ENCODE measurements at places on chromosomes 6 and 20.

DNA sequence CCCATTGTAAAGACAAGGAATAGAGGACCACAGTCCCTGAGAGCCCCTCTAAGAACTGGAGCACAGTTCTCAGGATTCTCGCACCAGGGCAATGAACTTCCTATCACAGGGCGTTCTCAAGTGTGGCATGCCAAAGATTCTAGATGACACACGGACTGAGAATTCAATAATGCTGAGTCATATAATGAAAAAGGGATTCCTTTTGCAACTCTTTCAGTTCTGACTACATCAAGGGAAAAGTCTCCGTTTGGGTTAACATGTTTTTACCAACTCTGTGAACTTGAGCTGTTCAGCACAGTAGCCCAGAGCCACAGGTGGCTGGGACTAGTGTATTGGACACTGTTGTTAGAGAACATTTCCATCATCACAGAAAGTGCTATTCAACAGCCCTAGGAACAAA lies 3.4 kb downstream of the MED20 start:
- no peak for DNase-seq

GRCh38 chr6:46538800-46539480 lies 47.7 kb upstream of the RCAN2 start:
- DNase-seq: no peak

- no peak for DNase-seq
Observed at GRCh38 chr6:113871975-113872374, 14.8 kb downstream of the MARCKS start.

DNA sequence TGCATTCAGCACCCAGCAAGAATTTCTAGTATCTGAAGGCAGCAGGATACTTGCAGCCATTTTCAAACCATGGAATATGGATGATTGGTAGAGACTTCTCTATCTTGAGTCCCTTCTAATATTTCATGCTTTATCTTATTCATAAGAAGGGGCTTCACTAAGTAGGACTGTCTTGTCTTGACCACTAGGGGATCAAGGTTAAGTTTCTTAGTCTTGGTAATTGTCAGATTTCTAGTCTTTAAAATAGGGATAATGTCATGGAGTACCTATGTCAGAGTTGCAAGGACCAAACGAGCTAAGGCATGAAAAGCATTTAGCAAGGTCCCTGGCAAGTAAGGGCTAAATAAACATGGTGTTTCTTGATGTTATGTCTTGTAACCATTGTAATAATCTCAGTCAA lies 68.5 kb upstream of the ESR1 start:
- DNase-seq: no peak

- no peak for DNase-seq
Observed at GRCh38 chr6:131322125-131322524, 186.9 kb downstream of the AKAP7 start.

- DNase-seq: no peak
Observed at GRCh38 chr6:40359808-40360207, 227.4 kb downstream of the LRFN2 start.

GRCh38 chr6:82712826-82713225 lies 349.2 kb downstream of the TPBG start:
- no peak for DNase-seq

DNA sequence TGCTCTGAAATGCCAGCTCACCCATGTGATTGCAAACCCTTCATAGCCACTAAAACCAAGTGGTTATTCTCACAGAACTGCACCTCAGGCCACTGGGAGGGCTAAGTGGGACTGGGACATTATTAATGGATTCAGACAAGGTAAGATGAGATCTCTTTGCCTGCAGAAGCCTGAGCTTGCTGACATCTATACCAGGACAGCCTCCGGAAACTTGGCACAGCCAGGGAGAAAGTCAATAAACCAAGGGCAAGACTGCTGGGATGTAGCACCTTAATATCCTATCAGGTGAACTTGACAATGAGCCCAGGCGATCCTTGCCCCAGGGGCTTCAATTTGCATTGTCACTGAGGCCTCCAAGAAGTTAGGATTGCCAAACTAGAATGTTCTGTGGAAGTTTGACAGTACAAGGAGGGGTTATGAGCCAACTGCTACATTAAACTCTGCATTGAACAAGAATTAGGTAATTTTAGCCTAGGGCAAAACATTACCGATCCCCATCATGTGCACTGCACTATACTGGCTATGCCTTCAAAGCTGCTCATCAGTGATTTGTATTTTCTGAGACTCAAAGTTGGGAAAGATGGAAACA lies 60.1 kb upstream of the RALGAPA2 start:
- no peak for DNase-seq

GRCh38 chr20:62748311-62748710 lies 39.7 kb downstream of the NTSR1 start:
- DNase-seq: no peak

DNA sequence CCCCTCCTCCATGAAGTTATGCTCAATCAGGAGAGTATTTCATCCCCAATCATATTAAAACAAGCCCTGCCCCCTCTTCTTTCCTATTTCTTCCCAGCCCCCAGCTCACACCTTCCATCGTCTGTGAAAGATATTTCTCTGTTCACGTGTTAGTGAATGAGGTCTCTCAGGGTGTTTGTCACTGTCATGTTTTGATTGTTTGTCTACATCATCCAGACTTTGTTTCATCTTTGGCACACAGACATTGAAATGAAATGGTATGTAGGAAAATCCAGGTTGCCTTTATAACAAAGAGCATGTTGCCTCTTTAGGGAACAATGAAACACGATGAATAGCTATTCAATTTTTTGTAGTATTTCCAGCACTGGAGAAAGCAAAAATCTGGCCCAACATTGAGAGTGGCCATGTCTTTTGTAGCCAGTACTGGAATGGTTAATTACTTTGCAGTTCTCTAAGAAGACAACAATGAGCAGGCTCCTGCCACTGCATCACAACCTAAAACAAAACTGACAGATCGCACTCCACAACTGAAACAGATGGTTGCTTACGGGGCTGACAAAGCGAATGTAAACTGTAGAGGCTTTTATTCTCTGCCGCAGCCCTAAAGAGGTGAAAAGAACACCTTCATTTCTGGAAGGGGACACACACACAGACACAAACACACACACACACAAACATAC lies 543.6 kb upstream of the CITED2 start:
- DNase-seq: no peak

- no peak for DNase-seq
Observed at GRCh38 chr6:33850869-33851541, 47.2 kb upstream of the MLN start.

- no peak for DNase-seq
Observed at GRCh38 chr6:2751871-2752270, 1.1 kb upstream of the MYLK4 start.

DNA sequence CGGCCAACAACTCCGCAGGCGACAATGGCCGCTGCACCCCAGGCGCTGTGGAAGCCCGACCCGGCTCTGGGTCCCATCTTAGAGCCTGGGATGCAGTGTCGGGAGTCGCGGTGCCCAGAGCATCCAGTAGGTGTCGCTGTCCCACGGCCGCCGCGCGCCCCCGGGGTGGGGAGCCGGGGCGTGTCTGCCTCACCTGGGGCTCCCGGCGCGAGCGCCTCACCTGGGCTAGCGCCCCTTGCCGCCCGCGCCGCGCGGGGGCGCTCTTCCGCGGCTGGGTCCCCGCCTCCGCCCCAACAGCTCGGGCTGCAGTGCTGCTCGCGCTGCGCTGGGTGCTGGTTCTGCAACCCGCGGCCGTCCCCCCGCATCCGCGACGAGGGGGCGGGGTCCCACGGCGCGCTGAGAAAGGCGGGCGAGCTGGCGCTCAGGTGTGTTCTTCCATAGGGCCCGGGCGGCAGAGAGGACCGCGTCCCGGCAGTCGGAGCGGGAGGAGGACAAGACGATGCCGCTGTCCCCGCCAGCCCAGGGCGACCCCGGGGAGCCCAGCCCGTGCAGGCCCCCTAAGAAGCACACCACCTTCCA lies at the start of gene CRYBG1:
CRYBG1 (plus strand) TSS at position 308 of the 579 bp plus-strand sequence; CDS start at position 500, 192 bp downstream.
- no peak for DNase-seq

DNA sequence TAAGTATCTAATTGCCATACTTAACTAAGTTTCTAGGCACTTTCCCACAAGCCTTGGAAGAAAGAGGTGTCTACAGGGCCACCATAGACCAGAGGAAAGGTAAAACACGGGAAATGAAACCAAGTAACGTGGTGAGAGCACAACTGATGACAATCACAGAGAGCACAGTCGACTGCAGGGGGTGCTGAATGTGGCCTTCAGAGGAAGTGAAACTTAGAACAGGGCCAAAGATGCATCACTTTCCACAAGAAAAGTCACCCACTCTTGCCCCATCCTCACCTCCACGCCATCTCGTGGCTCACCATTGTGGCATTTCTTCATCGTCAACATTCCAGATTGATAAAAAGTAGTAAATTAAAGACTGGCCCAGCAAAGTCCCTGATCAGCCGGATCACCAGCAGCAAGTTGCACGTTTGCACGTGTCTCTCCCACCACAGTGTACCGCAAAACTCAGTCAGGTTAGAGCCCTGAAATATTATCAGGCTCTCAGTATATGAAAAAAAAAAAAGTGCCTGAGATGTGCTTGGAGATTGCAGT lies 31.4 kb downstream of the HIVEP2 start:
- DNase-seq: peak; percentile 61

DNA sequence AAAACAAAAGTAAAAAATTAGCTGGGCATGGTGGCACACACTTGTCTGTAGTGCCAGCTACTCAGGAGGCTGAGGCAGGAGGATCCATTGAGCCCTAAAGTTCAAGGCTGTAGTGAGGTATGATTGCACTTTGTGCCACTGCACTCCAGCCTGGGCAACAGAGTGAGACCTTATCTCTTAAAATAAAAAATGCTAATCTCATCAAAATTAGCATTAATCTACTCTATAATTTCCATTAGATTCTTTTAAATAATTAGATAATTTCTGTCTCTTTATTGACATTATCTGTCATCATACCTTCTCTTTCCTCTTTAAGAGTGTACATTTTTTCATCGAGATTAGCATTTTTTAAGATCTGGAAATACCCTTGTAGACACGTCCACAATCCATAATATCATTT lies 48.0 kb downstream of the PHACTR3 start:
- no peak for DNase-seq

DNA sequence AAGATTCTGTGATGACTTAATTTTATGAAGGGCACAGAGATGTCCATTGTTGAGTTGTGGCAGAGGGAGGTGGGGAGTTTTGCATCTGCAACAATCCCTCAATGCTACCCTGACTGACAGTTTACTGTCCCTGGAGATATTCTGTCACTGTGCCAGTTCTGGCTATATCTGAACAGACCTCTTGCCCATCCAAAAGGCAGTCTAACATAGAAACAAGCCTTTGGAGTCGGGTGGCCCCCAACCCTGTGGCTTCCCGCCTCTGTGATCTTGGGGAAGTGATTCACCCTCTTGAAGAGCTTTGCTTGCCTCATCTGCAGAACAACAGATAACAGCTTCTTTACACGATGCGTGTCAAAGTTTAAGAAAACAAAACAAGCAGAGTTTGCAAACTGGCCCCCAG lies 3.8 kb upstream of the E2F1 start:
- DNase-seq: peak; percentile 45

- no peak for DNase-seq
Observed at GRCh38 chr6:43038727-43039126, 14.9 kb downstream of the CUL7 start.

- no peak for DNase-seq
Observed at GRCh38 chr6:129041563-129041962, 158.6 kb downstream of the LAMA2 start.

- no peak for DNase-seq
Observed at GRCh38 chr6:42101186-42101657, 41.2 kb downstream of the C6orf132 start.

DNA sequence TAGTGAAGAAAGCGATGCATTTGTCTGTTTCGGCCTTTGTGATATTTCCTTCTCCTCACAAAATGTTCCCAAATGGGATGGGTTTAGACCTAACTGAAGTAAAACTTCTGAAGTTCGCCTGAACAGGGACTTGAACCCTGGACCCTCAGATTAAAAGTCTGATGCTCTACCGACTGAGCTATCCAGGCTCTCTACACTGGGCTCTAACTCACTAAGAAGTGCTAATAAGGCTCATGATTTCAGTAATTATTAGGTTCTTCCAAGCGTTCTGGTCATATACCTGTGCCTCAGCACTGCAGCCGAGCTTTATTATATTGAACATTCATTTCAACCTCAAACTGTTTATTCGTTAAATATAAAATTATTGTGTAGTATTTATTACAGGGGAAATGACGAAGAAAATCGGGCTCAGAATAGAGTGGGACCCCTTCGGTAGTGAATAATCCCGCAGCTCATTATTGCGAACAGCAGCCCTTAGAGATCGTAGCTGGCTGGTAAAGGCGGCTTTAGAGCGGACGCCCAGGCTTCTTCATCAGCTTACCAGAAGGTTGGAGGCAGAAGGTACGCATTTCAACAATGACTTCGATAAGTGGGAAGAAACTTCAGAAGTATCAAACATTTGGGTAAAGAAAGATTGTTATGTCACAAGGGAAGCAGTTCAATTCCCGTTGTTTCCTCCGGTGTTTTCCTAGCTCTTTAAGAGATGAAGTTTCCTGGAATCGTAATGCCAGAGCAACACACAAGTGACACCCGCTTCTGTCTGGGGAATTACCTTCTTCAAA lies 119.0 kb upstream of the ZNF184 start:
- no peak for DNase-seq

DNA sequence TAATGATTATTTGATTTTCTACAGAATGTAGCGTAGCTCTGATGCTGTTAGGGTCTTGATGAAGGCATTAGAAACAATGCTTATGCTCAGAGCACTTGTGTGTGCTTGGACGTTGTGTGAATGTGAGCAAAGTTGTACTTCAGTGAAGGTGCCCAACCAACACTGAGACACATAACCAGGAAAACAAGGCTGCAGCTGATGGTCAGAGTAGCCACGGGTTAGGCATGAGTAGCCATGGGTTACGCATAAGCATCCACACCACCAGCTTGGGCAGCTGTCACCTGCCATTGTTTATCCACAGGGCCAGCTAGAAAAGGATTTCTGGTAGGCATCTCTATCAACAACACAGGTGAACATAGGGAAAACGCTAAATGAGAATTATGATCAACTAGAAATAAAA lies 326.6 kb downstream of the NRN1 start:
- no peak for DNase-seq

GRCh38 chr6:109788687-109789086 lies 97.6 kb downstream of the FIG4 start:
- DNase-seq: no peak

- DNase-seq: no peak
Observed at GRCh38 chr20:24950836-24951525, 1.9 kb downstream of the CST7 start.

- DNase-seq: no peak
Observed at GRCh38 chr20:12925210-12925755, 83.5 kb upstream of the SPTLC3 start.

DNA sequence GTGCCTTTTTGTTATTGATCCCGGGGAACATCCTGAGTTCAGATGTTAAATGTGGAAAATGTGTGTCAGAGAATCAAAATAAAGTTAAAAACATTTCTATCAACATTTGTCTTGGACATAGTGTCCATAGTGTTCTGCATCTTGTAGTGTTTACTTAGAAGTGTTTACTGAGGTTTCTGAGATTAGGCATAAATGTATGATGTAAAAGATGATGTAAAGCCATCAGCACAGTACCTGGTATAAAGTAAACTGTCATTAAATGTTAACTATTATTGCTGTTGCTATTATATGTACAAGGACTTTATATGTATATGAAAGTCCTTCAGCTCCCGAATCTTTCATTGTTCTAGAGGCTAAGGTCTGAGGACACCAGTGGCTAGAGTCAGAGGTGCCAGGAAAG lies 28.2 kb upstream of the VEGFA start:
- no peak for DNase-seq

- DNase-seq: no peak
Observed at GRCh38 chr20:21339499-21339898, 36.4 kb downstream of the XRN2 start.

- peak; percentile 52 for DNase-seq
Observed at GRCh38 chr6:37483917-37484785, 15.5 kb downstream of the CCDC167 start.
